ENCODE measurements at places on chromosomes 1 and 21. TPM values are rescaled to one million over a fixed set of nuclear protein-coding genes. Genes with fewer than 3 reads are reported as not detected.

FMN2 gene
- not detected for total RNA-seq

ZSCAN20 gene
- total RNA-seq: 1.6 TPM

RNU1-2 gene
- 2,907 TPM for total RNA-seq

SLC5A9 gene
- total RNA-seq: not detected

S100A9 gene
- 197 TPM for total RNA-seq

TCEA3 gene
- total RNA-seq: 54.2 TPM

PCAT6 gene
- 0.70 TPM for total RNA-seq

DNA sequence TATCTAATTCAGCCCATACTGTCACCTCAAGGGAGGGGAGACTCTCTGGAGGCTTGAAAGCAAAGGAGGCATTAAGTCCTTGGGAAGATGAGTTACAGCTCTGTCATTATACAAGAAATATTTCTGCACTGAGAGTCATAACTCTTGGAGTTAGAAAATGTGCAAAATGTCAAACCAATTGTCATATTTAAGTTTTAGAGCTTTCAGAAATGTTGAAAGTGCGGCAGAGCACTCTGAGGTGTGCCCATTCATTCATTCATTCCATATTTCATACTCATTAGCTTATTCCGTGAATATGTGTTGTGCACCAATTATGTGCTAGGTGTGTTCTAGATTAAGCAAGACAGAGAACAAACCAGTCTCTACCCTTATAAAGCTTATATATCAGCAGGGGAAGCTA is 87.1 kb downstream of the HUNK start:
- no peaks in the 10 kb centered on the region for H3K4me1 ChIP-seq
- H3K27ac ChIP-seq: no peak overlapping the region
- no peak overlapping the region for H3K4me3 ChIP-seq
- H3K36me3 ChIP-seq: no peaks in the 10 kb centered on the region
- H3K27me3 ChIP-seq: no peaks in the 10 kb centered on the region

- peak within 1 kb of the TSS; percentile 100 for H3K4me3 ChIP-seq
- no peaks in the 10 kb centered on the region for H3K36me3 ChIP-seq
- no peaks in the 10 kb centered on the region for H3K27me3 ChIP-seq
- peak; percentile 18 for DNase-seq
- H3K4me1 ChIP-seq: peaks cover 6% of the 10 kb centered on the region
These were observed at the start of gene ZNF436 for GRCh38 chr1:23369335-23370013. Gene ZNF436 (minus strand): TSS chr1:23369836. CDS start chr1:23368005, 1,831 bp downstream.

DNA sequence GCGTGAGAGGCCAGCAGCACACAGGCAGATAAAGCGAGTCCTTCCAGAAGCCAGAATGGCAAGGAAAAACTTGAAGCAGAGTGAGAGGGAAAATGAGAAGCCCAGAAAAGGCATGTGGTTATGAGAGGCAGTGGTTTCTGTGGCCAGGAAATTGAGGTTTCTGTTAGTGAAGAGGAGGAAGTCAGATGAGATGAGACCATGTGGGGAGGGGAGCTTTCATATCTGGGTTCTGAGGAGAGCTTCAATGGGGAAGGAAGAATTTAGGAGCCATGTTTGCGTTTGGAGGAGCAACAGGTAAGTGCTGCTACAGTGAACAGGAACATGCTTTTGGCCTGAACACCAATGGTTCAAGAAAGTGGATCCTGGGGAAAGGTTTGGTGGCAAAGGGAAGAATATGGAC is 6.1 kb upstream of the CD1A start:
- no peaks in the 10 kb centered on the region for H3K27me3 ChIP-seq
- H3K4me3 ChIP-seq: no peak overlapping the region
- no peak for DNase-seq
- H3K36me3 ChIP-seq: no peaks in the 10 kb centered on the region
- H3K4me1 ChIP-seq: peaks cover 18% of the 10 kb centered on the region

DNA sequence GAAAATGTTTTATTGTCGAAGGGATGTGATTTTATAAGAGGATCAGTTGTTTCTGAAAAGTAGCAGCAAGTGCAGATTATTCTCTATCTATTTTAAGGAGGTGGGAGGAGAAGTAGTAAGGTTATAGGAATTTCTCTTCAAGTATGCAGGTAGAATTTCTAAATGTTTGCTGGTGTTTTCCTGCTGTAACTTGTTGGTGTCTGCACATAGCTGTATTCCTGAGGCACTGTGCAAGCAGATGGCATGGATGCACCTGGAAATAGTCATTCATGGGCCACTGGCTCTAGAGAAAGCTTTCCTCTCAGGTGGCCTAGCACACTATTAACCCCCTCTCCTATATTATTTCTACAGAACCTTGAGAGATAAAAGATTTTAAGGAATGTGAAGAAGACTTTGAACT is 30.3 kb upstream of the PODN start:
- no peaks in the 10 kb centered on the region for H3K4me1 ChIP-seq
- no peaks in the 10 kb centered on the region for H3K27me3 ChIP-seq
- no peaks in the 10 kb centered on the region for H3K36me3 ChIP-seq
- DNase-seq: no peak
- H3K4me3 ChIP-seq: no peak overlapping the region
- no peak overlapping the region for H3K27ac ChIP-seq

DNA sequence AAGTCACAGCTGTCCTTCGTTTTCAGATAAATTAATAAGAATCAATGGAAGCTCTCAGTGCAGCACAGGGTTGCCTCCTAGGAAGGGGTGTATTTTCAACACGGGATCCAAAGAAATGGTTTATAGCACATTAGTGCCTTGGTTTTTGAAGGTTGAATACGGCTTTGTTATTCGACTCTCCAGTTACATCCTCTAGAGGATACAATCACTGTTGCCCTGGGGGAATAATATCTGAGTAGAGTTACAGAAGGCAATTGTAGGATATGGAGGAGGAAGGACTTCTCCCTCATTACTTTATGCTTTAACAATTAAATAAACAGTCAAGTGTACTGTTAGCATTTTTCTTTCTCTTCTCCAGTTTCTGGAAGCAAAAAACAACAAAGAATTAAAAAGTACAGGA is 14.3 kb upstream of the ZNF326 start:
- H3K27me3 ChIP-seq: no peaks in the 10 kb centered on the region
- H3K27ac ChIP-seq: no peak overlapping the region
- DNase-seq: no peak

DNA sequence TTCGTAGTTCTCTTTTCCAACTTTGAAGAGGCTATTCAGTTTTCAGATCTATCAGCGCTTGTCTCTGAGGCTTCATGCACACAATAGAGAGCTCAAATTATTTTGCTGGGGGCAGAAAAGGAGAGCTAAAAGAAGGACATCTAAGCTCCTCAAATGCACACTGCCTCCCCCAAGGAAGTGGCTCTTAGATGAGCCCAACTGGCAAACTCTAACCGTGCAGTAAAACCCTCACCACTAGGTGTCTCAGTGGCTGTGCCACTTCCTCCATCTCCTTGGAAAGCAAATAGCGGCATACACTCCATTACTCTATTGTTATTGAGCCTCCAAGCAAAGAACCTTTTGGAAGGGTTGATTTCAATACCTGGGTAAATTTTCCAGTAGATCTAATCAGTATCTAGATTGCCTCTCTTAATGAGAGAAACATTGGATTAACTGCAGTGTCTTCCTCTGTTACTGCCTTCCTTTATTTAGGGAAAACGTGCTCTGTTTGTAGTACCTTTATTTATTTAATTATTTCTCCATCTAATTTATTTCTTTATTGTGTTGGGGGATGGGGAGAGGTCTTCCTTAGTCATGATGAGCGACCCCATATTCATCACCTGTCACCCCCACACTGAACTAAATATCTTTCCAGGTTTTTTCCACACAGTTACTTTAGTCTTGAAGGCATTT is 9.2 kb upstream of the SFPQ start:
- H3K27ac ChIP-seq: no peak overlapping the region
- no peaks in the 10 kb centered on the region for H3K36me3 ChIP-seq
- no peaks in the 10 kb centered on the region for H3K4me1 ChIP-seq
- no peak overlapping the region for H3K4me3 ChIP-seq

DNA sequence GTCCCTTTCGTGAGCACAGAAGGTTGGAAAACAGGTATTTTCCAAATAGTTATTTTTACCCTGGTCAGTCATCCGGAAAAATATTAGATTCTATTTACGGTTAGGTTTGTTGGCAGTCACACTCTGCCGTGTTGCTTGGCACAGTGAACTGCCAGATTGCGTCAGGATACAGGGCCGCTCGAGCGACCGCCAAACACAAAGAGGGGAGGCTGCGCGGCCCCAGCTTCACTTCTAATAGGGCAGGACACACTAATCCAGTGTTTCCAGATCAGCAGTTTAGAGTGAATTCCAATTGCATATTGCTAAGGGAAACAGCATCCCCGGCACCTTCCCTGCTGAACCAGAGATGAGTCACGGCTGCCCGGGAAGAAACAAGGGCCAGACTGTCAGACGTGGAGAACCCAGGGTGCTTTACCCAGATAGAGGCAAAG is 22.9 kb downstream of the UMODL1 start:
- H3K4me3 ChIP-seq: no peak overlapping the region
- peaks cover 6% of the 10 kb centered on the region for H3K4me1 ChIP-seq
- DNase-seq: no peak
- no peak overlapping the region for H3K27ac ChIP-seq
- H3K36me3 ChIP-seq: no peaks in the 10 kb centered on the region
- H3K27me3 ChIP-seq: no peaks in the 10 kb centered on the region

- peaks cover 3% of the 10 kb centered on the region for H3K4me1 ChIP-seq
- H3K27ac ChIP-seq: no peak overlapping the region
- peak; percentile 27 for DNase-seq
- H3K27me3 ChIP-seq: no peaks in the 10 kb centered on the region
These were observed 5.1 kb upstream of the SSR2 start for GRCh38 chr1:156025876-156026275.

GRCh38 chr1:236795757-236796667 is 920 bp downstream of the MTR start:
- peak overlapping the region; percentile 98 for H3K27ac ChIP-seq
- peak overlapping the region; percentile 61 for H3K4me3 ChIP-seq
- no peaks in the 10 kb centered on the region for H3K36me3 ChIP-seq
- peaks cover 14% of the 10 kb centered on the region for H3K4me1 ChIP-seq

DNA sequence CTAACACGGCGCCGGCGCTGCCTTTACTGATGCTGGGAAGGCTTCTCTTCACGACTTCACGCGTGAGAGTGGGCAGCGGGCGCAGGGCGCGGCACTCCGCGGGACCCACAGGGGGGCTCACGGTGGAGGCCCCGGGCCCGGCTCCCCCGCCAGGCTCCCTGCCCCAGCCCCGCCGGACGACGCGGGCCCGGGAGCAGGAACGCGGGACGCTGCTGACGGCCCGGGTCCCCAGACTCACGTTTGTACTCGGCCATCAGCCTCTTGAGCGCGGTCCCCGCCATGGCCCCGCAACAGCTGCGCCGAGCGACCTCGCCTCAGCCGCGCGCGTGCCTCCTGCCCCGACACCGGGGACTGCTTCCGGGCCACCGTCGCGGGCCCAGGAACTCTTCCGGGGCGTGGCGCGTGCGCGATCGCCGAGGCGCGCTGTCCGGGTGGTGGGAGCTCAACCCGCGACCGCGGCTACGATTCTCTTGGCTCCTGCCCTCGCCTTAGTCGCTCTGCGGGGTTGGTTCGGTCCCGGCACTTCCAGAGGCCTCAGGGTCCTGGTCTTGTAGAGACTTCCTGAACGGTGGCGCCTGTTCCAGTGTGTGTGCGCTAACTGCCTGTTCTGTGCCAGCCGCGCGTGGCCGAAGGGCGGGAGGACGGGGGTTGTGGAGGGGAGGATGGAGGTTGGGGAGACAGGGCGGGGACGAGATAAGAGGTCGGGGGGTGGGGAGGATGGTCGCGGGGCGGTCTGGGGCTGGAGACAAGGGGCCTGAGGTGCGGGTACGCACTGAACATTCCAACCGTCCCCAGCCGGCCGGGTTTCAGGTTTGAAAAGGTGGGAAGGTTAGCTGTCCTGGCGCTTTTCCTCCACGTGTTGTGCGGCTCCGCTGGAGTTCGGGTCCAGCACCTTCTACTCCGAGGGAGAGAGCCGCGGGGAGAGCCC is at the start of gene UBE2G2:
UBE2G2 (minus strand) TSS at position 353 of the 928 bp plus-strand sequence; CDS start at position 281, 72 bp downstream.
- peaks cover 27% of the 10 kb centered on the region for H3K4me1 ChIP-seq
- peak; percentile 82 for DNase-seq
- H3K27me3 ChIP-seq: no peaks in the 10 kb centered on the region
- H3K36me3 ChIP-seq: peaks cover 4% of the 10 kb centered on the region
- H3K27ac ChIP-seq: peak within 1 kb of the TSS; percentile 85

- DNase-seq: no peak
- no peaks in the 10 kb centered on the region for H3K27me3 ChIP-seq
- peaks cover under 1% of the 10 kb centered on the region for H3K36me3 ChIP-seq
- H3K27ac ChIP-seq: no peak overlapping the region
- H3K4me1 ChIP-seq: no peaks in the 10 kb centered on the region
These were observed 81.2 kb downstream of the PRDM2 start for GRCh38 chr1:13781228-13781627.

DNA sequence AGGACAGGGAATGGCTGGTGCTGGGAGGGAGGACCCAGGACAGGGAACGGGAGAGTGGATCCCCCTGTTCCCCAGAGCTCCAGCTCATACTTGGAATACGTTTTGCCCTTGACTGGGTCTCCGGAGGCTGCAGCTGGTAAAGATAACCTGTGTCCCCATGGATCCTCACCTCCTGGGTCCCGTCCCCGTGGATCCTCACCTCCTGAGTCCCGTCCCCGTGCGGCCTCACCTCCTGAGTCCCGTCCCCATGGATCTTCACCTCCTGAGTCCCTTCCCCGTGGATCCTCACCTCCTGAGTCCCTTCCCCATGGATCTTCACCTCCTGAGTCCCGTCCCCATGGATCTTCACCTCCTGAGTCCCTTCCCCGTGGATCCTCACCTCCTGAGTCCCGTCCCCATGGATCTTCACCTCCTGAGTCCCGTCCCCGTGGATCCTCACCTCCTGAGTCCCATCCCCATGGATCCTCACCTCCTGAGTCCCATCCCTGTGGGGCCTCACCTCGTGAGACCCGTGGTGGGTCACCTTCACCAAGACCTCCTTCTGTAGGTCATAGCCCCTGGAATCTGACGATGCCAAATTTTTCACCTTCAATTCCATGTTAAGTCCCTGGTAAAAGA is 61.4 kb downstream of the SCCPDH start:
- no peak for DNase-seq
- H3K4me1 ChIP-seq: no peaks in the 10 kb centered on the region
- H3K27ac ChIP-seq: no peak overlapping the region
- no peak overlapping the region for H3K4me3 ChIP-seq
- H3K27me3 ChIP-seq: no peaks in the 10 kb centered on the region

GRCh38 chr1:204188959-204189639 is 7.2 kb downstream of the KISS1 start:
- H3K4me1 ChIP-seq: no peaks in the 10 kb centered on the region
- H3K27ac ChIP-seq: no peak overlapping the region
- no peak for DNase-seq
- peaks cover 3% of the 10 kb centered on the region for H3K27me3 ChIP-seq
- no peaks in the 10 kb centered on the region for H3K36me3 ChIP-seq
- H3K4me3 ChIP-seq: no peak overlapping the region

- no peak overlapping the region for H3K4me3 ChIP-seq
- H3K27ac ChIP-seq: no peak overlapping the region
- H3K36me3 ChIP-seq: no peaks in the 10 kb centered on the region
- DNase-seq: no peak
- no peaks in the 10 kb centered on the region for H3K4me1 ChIP-seq
These were observed 1064.9 kb downstream of the TTLL7 start for GRCh38 chr1:82934074-82934473.
